CD4-positive, alpha-beta T cell treated with Interleukin-6 at 100 ng/mL for 8 hours (primary cell): ENCODE measurements at places on chromosomes 5 and 9.

- no peak for DNase-seq
These were observed 546.0 kb upstream of the RGMB start for GRCh38 chr5:98227489-98227888.

- DNase-seq = no peak
These were observed 139.2 kb upstream of the ATP10B start for GRCh38 chr5:160991205-160991604.

DNA sequence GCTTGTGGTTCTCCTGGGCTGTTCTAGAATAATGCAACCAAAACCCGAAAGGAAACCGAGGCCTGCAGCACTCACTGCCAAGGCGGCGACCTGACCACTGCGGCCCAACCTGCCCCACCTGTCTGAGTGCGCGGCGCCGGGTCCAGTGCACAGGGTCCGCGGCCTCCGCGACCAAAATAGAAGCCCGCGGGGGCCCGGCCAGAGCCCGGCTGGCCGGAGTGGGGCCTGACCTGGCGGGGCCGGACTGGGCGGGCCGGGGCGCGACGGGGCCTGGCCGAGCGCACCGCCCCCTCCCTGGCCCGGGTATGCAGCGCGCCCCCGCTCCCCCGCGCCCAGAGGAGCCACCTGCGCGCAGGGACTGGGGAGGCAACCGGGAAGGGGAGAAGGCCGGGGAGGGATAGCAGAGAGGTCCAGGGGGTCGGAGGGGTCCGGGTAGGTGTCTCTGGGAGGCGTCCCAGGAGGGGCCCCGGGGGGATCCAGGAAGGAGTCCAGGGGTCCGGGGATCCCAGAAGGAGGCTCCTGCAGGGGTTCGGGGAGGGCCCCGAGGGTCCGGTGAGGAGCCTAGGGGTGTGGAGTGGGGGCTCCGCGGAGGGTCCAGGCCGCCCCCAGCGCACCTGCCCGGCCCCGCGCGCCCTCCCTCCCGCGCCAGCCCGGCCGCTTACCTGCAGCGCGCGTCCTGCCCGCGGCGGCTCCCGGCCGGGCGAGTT lies 503 bp downstream of the SEMA4D start:
- DNase-seq = no peak

- no peak for DNase-seq
These were observed 255.7 kb upstream of the RGMB start for GRCh38 chr5:98517560-98518366.

GRCh38 chr5:160278343-160278742 lies 34.0 kb downstream of the CCNJL start:
- DNase-seq = no peak

DNA sequence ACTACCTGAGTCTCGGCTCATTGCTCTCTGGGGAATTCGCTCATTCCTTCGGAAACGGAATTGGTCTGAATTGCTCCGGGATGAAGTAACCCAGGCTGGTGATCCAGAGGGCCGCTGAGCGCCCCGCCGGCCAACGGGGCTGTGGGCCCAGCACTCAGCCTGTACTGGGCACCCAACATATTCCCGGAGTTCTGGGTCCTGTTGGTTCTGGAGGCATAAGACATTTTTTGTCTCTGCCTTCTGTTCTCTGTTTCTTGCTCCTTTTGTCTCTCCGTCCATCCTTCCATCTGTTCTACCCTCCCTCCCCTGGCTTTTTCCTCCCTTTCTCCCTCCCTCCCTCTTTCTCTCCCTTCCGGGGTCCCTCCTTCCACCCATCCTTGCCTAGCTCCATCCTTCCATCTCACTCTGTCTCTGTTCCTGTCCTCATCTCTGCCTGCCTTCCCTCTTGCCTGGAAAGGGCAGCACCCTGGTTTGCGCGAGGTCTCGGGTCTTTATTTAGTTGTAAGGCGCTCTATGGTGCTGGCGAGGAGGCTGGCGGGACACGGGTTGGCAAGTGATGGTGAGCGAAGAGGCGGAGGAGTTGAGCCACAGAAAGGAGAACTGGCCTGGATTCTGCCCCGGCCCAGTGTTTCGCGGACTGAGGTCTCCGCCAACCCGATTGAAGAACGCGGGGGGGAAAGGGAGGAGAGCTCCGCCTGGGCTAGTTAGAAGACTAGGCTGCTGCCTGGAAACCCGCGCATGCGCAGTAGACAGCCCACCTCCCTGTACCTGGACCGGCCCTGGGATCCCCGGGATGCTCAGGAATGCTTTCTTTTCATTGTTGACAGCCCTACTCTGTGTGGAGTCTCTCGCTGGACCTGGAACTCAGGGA lies 1468.0 kb downstream of the FOXD4L5 start:
- DNase-seq = peak; percentile 62

GRCh38 chr5:106423109-106423897 lies 1247.4 kb downstream of the EFNA5 start:
- DNase-seq = no peak

- DNase-seq = no peak
These were observed 51.0 kb downstream of the ST8SIA4 start for GRCh38 chr5:100852051-100852450.

DNA sequence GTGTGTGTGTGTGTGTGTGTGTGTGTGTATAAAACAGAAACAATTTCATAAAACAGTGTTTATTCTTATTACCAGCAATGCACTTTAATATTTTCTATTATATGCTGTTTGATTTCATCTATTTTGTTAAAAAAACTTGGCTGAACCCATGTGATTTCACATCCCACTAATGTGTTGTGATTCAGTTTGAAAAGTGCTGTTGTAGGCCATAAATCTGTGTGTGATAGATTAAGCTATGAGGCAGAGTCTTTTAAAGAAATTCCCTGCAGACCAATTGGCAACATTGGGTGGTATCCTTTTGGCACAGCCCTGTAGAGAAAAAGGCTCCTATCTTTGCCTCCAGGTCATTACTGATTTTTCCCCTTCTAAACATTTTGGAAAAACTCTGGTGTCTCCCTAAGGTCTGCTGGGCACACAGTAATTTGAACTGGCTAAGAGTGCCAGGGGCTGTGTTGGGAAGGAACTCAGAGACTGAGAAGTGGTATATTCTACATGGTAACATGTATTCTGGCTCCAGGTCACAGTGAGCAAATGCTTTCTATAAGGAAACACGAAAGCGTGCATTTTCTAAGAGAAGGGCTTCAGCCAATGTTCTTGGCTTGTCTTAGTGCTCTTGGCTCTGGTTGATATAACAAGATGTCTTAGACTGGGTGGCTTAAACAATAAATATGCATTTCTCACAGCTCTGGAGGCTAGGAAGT lies 4.5 kb downstream of the CAMK4 start:
- no peak for DNase-seq
